ENCODE measurements at places on chromosomes 6 and 20.

GRCh38 chr6:166626177-166627032 lies 646 bp downstream of the RPS6KA2 start:
- peak; percentile 39 for DNase-seq

- DNase-seq = no peak
These were observed 194.1 kb downstream of the RIMS1 start for GRCh38 chr6:72080260-72080941.

- peak; percentile 14 for DNase-seq
These were observed 167.9 kb upstream of the TNFAIP3 start for GRCh38 chr6:137699031-137699683.

DNA sequence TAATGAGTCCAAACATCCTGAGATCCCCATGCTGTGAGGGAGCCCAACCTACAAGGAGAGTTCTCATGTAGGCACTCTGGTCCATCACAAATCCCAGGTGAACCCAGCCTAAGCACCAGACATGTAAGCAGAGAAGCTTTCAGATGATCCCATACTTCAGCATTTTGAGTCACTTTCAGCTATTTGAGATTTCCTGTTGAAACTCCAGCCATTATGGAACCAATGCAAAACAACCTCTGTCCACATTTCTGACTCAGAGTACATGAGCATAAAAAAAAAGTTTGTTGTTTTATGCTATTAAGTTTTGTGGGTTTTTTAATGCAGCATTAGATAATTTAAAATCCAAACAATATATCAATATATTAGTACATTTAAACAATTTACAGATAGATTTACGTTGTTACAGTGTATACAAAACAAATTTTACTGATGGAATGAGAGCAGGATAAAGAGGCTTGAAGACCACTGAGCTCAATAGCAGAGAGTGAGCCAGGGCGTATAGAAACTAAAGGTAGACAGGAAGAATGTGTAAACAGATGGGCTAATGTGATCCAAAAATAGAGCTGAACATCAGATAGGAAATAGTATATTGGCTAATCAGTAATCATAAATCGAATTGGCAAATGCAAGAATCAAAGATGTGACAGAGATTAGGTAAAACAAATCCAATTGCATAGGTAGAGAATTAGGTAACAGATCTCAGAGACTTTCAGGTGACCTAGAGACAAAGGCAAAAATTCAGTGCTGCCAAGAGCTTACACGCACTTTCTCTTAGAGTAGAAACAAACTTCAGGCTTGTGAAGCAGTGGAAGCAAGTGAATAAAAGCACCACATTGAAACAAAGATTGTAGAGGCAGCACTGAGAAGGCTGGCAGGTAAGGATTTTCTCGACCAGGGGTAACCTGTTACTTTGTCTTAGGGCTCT lies 36.2 kb upstream of the PLCB1 start:
- DNase-seq = no peak

GRCh38 chr6:48766349-48766748 lies 655.4 kb upstream of the PTCHD4 start:
- no peak for DNase-seq

All from putamen (tissue), 1 donor.